Activated T-cell treated with anti-CD3 and anti-CD28 coated beads, Interleukin-2, amount 50 U/mL, for 4 hours (primary cell): ENCODE measurements at places on chromosomes 2 and 18. TPM values are rescaled to one million over a fixed set of nuclear protein-coding genes. Genes with fewer than 3 reads are reported as not detected.

GRCh38 chr2:138034536-138034935 lies 70.3 kb downstream of the HNMT start:
- DNase-seq = no peak

DNA sequence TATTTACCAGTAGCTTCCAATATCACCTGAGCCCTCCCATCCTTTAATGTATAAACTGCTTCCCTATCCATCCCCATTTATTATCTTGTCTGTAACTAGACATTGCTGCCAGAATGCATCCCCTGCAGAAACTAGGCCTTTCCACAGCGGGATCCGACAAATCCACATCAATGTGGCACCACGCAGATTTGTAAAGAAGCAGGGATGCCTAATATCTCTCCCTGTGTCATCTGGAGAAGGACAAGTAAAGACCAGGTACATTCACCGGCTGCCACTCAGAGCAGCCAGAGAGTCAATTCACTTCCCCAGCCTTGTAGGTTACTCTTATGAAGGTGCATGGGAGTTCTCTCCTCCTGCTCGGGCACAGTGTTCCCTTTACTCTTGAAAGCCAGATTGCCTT lies 98.8 kb upstream of the MAP3K20 start:
- no peak for DNase-seq

The TMEM247 gene
- not detected for total RNA-seq

The TLX2 gene
- not detected for total RNA-seq

The ACVR2A gene
- total RNA-seq = 6.7 TPM

The OTOF gene
- 0.10 TPM for total RNA-seq

DNA sequence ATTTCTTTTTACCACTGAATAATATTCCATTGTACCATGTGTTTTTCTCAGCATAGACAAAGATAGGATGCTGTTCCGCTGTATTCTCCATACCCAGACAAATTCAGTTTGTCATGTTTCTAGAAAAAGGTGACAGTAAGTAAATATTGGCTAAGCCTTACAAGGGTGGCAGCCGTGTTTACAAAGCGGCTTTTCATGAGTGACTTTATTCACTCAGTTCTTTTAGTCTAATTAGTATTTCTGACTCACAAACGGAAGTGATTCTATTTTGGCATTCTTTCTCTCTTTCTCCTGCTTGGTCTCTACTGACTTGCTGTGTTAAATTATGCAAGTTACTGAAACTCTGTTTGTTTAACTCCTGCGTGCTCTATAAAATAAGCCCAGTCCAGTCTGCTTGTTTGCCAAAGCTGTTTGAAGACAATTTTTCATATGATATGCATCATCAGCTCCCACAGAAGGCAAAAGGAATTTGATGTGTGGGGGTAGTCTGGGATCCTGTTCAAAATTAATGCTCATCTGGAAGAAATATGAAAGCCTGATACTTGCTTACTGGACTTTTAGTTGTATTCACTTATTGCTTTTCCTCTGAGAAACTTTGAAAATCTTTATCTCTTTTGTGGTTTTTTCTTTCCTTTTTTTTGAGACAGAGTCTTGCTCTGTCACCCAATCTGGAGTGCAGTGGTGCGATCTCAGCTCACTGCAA lies 2.3 kb upstream of the PLEKHH2 start:
- DNase-seq = no peak

The SPP2 gene
- not detected for total RNA-seq

The NXPH2 gene
- total RNA-seq = not detected

DNA sequence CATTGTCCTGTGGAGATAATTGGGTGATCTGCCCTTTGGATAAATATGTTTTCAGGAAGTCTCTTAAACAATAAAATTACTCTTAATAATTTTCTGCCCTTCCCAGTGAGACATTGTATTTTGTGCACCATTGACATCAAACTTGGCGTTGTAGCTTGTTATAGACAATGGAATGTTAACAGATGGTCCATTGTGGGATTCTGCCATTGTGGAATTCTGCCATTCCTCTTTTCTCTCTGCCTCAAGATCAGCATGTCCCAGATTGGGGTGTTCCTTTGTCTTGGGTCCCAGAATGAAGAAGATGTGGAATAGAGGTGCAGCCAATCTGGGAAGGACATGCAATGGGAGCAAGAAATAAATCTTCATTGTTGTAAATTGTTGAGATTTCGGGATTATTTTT lies 15.1 kb upstream of the LDAH start:
- no peak for DNase-seq

- no peak for DNase-seq
Measured at GRCh38 chr2:151329998-151330397, 27.4 kb upstream of the TNFAIP6 start.

DNA sequence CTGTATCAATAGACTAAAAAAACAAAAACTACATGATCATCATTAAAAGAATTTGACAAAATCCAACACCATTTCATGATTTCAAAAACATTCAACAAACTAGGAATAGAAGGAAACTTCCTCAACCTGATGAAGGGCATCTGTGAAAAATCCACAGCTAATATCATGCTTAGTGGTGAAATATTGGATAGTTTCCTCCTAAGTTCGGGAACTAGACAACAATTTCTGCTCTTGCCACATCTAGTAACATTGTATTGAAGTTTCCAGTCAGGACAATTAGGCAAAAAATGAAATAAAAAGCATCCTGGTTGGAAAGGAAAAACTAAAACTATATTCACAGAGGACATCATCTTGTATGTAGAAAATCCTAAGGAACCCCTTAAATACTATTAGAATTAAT lies 34.8 kb downstream of the TNS1 start:
- no peak for DNase-seq

- no peak for DNase-seq
Measured at GRCh38 chr2:234650911-234651310, 154.0 kb upstream of the ARL4C start.

The UGT1A5 gene
- not detected for total RNA-seq
